ENCODE measurements at places on chromosomes 11 and 22.

- no peak for DNase-seq
These were observed 32.8 kb downstream of the C2CD3 start for GRCh38 chr11:74138021-74138420.

- no peak for DNase-seq
These were observed 1386.0 kb upstream of the TENM4 start for GRCh38 chr11:80826808-80827207.

- no peak for DNase-seq
These were observed 56.0 kb upstream of the B3GNT6 start for GRCh38 chr11:76978239-76978638.

DNA sequence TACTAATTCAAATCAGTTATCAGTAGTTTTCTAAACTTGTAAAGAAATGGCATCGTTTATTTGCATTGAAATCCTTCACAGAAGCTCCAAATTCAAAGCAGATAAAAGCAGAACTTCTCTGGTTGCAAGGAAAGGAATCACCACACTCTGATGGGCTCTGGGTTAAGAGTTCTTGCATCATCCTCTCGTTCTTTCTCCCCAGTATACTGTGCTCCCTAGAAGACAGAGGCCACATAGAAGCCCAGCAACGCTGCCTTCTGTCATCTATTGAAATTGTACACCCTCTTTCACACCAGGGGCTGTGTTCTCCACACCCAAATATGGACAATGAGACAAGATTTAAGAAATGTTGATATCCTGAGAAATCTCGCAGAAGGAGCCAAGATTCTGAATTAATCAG, 29.3 kb downstream of the FAT3 start:
- DNase-seq, result no peak

DNA sequence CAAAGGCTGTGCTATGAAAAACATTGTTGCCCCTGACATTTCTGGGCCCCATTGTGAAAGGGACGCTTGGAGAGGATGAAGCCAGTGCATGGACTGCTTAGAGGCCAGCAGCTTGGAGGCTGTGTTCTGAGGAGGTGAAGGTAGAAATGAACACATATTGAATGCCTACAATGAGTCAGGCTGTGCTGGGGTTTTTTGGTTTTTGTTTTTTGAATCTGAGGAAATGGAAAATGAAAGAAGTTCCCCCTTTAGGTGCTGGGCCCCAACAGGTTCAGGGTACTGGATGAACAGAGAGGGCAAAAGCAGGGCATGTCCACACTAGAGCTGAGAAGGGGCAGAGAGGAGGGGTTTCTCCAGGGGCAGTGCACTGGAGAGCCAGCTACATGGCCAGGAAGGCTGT, 166.1 kb upstream of the API5 start:
- DNase-seq, result no peak

DNA sequence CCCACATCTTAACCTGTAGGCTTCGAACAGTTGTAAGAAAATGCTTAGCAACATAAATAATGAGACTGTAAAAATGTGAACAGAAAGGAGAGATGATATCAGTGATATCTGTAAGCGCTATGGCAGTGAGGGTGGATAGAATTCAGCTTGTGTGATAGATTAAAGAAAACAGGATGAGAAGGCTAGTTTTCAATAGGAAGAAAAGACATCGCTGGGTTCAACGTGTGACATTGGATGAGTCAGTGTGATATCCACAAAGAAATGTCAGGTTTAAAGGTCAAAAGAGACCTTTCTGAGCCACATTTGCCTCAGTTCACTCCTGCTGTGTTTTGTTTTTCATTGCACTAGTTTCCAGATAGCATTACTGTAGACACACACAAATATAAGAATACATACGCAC, 13.7 kb upstream of the RFPL3 start:
- no peak for DNase-seq

DNA sequence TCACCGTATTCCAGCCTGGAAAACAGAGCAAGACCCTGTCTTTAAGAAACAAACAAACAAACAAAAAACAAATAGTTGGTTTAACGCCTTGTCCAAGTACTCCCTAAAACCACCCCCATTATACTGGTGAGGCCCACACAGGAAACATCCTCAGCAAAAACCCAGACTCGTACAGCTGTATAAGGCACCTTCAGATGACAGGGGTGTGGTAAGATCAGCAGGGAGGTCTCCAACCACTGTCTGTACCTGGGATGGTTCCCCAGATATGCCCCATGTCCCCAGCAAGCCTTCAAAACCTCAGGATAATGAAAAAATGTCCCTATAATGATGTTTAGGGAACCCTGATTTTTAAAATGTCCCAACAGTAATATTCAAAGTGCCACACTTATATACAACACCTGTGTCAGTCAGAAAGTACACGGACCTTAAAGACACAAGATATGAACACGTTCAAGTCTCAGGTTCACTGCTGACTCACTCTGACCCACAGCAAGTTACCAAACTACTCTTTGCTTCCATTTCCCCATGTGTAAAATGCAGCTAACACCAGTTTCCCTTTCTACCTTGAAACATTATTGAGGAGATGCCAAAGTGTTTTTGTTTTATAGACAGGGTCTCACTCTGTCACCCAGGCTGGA, 9.3 kb downstream of the SF3A1 start:
- DNase-seq, result no peak

DNA sequence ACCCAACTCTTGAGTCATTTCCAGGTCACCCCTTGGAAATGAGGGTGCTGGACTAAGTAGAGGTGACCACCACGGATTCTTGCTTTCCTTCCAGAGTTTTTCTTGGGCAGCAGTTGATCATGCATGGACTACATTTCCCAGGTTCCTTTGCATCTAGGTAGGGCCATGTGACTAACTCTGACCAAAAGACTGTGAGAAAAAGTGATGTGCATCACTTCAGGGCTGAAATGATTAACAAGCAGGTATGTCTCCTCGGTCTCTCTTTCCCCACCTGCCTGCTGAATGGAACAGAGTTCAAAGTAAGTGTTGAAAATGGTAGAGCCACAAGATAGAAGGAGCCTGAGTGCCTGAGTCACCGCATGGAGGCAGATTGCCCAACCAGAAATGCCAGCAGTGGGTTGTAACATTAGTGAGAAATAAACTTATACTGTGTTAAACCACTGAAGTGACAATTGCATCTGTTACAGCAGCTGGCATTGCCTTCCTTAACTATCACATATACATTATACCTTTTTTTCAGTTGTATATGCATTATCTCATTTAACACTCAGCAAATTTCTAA, 113.5 kb downstream of the MN1 start:
- no peak for DNase-seq

GRCh38 chr22:31757265-31757664, 3.4 kb downstream of the DEPDC5 start:
- DNase-seq, result no peak

GRCh38 chr11:32116668-32117067, 25.8 kb downstream of the RCN1 start:
- DNase-seq, result no peak
